ENCODE measurements at places on chromosomes 1 and 21. TPM values are rescaled to one million over a fixed set of nuclear protein-coding genes. Genes with fewer than 3 reads are reported as not detected.

The LEFTY2 gene
- total RNA-seq: not detected

The WNT3A gene
- total RNA-seq: not detected

The TRIM17 gene
- total RNA-seq: 0.47 TPM

The CHIT1 gene
- 1.0 TPM for total RNA-seq

The HAO2 gene
- total RNA-seq: not detected

The TNFRSF4 gene
- total RNA-seq: 127 TPM

The NLRP3 gene
- 9.2 TPM for total RNA-seq

The S100A1 gene
- total RNA-seq: not detected

DNA sequence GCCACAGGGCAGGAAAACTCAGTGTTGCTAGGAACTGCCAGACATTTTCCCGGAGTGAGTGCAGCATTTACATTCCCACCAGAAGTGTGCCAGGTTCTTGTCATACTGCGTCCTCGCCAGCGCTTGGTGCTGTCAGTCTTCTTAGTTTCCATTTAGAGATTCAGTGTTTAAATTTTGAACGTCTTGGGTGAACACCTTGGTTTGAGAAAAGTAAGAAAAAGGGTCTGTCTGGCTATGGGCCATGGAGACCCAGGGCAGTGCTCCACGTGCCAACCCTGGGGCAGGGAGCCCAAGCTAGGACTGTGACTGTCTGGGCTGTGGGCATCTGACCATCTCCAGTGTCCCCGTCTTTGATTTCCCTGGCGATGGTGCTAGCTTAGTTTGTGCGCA is 16.0 kb downstream of the IBA57 start:
- H3K4me3 ChIP-seq: no peak overlapping the region
- no peak overlapping the region for H3K27ac ChIP-seq
- H3K36me3 ChIP-seq: no peaks in the 10 kb centered on the region
- no peaks in the 10 kb centered on the region for H3K27me3 ChIP-seq
- peaks cover 7% of the 10 kb centered on the region for H3K4me1 ChIP-seq

GRCh38 chr1:244796719-244797406 is 38.6 kb upstream of the COX20 start:
- peaks cover 5% of the 10 kb centered on the region for H3K27me3 ChIP-seq
- H3K36me3 ChIP-seq: no peaks in the 10 kb centered on the region
- H3K4me1 ChIP-seq: peaks cover 5% of the 10 kb centered on the region

GRCh38 chr1:55382806-55383305 is 167.7 kb upstream of the USP24 start:
- H3K4me1 ChIP-seq: peaks cover 9% of the 10 kb centered on the region
- no peak overlapping the region for H3K4me3 ChIP-seq
- no peaks in the 10 kb centered on the region for H3K27me3 ChIP-seq
- H3K27ac ChIP-seq: peak overlapping the region; percentile 59

GRCh38 chr1:25355841-25356395 is 17.8 kb downstream of the TMEM50A start:
- DNase-seq: no peak
- no peaks in the 10 kb centered on the region for H3K27me3 ChIP-seq
- peak overlapping the region; percentile 56 for H3K4me3 ChIP-seq
- peaks cover 20% of the 10 kb centered on the region for H3K4me1 ChIP-seq
- H3K27ac ChIP-seq: peak overlapping the region; percentile 92
- H3K36me3 ChIP-seq: peaks cover 9% of the 10 kb centered on the region

DNA sequence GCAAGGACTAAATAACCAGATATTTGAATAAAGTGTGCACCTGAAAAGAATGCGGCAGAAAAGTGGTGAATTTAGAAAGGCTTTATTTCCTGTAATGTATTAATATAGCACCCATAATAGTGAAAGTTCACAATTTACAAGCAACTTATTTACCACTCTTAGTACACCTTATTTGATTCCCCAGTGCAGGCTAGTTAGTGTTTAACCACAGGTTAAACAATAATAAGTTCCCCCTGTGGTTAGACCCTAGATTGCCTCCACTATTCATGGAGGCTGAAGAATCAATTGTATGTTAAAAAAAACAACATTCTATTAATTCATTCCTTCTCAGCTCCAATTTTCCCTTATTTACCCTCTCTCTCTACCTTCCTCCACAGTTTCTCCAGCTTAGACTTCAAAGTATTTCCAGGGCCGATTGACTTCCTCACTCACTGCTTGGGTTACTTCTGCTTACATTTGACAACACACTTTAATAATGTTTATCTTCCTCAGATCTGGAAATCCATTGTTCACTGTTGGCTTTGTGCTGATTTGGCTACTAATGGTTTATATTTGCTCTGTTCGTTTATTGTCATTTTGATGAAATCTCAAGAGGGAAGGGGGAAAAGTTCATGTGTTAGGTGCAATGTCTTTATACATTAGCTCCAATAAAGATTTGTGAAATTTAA is 796.3 kb downstream of the BRINP3 start:
- H3K27ac ChIP-seq: no peak overlapping the region
- H3K36me3 ChIP-seq: no peaks in the 10 kb centered on the region
- H3K4me1 ChIP-seq: no peaks in the 10 kb centered on the region
- no peaks in the 10 kb centered on the region for H3K27me3 ChIP-seq
- DNase-seq: no peak

DNA sequence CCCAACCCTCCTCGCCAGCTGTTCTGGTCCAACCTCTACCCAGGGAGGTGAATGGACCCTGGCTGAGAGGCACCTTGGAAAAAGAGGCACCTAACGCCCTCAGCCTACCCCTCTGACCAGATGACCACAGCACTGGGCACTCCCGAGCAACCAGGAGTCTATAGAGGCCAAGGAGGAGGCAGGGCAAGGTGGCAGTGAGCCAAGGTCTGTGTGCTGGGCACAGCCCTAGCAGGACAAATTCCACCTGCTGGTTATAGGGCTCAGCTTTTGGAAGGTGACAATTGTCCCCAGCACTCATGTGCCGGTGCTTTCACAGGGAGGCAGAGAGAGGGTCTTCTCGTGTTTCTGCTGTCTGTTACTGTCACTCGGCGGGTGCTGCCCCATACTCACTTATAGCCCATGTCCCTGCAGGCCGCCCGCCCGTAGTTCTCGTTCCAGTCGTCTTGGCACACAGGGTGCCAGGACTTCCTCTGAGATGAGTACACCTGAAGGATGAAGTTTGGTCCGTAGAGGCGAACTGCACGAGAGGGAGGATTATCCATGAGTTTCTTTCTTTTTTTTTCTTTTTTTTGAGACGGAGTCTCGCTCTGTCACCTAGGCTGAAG is 27.8 kb downstream of the TMPRSS2 start:
- H3K4me3 ChIP-seq: no peak overlapping the region
- no peak for DNase-seq
- H3K36me3 ChIP-seq: no peaks in the 10 kb centered on the region

GRCh38 chr21:32812035-32812434 is 40.5 kb upstream of the PAXBP1 start:
- no peak overlapping the region for H3K27ac ChIP-seq
- H3K4me3 ChIP-seq: no peak overlapping the region
- H3K4me1 ChIP-seq: peaks cover 5% of the 10 kb centered on the region

DNA sequence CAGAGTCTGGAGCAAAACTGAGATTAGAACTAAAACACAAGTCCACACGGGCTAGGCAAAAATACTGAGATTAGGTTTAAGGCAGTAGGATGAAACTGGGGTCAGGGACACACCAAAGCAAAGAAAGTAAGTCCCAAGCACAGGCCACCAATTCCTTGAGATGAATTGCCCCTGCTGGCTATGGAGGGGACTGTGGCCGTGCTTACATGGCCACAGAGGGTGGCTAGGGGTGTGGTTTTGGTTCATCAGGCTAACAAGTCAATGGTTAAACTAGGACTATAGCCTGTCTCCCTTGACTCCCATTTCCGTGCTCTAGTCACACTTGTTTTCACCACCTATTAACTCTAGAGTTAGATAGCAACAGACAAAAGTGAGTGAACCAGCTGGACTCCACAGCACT is 394.8 kb downstream of the PBX1 start:
- H3K36me3 ChIP-seq: no peaks in the 10 kb centered on the region
- H3K4me1 ChIP-seq: no peaks in the 10 kb centered on the region
- H3K27ac ChIP-seq: no peak overlapping the region
- H3K4me3 ChIP-seq: no peak overlapping the region
- DNase-seq: no peak

- H3K27me3 ChIP-seq: no peaks in the 10 kb centered on the region
- H3K36me3 ChIP-seq: peaks cover 4% of the 10 kb centered on the region
- no peaks in the 10 kb centered on the region for H3K4me1 ChIP-seq
- H3K4me3 ChIP-seq: no peak overlapping the region
These were observed 146.6 kb downstream of the TLR5 start for GRCh38 chr1:222996310-222996975.

GRCh38 chr1:82867781-82868180 is 1067.0 kb downstream of the ADGRL2 start:
- DNase-seq: no peak
- no peak overlapping the region for H3K27ac ChIP-seq
- no peaks in the 10 kb centered on the region for H3K27me3 ChIP-seq
- H3K4me1 ChIP-seq: no peaks in the 10 kb centered on the region

- H3K4me3 ChIP-seq: no peak overlapping the region
- H3K4me1 ChIP-seq: peaks cover 7% of the 10 kb centered on the region
- H3K27me3 ChIP-seq: peaks cover 29% of the 10 kb centered on the region
- DNase-seq: no peak
These were observed 94.0 kb downstream of the DMRTB1 start for GRCh38 chr1:53552981-53553733.

- no peak for DNase-seq
- H3K27ac ChIP-seq: peak overlapping the region; percentile 4
- H3K36me3 ChIP-seq: peaks cover 6% of the 10 kb centered on the region
- H3K4me3 ChIP-seq: no peak overlapping the region
- H3K4me1 ChIP-seq: peaks cover 23% of the 10 kb centered on the region
These were observed 213.4 kb downstream of the DISC1 start for GRCh38 chr1:231839999-231840398.

DNA sequence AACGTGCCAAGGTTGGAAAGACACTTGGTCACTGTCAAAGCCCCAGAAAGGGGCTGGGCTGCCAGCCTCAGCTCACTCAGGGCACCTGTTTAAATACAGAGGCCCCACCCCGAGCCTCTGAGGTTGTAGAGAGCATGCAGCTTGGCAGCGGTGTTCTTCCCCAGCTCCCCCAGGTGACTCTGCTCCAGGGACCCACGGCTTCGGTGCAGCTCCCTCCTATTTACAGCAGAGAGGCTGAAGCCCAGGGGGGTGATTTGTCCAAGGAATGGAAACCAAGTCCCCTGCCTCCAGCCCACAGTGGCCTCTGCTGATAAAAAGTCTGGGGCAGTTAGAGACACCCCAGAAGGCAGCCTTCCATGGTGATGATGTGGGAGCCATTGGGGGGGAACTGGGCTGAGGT is 9.1 kb upstream of the C1QA start:
- H3K36me3 ChIP-seq: no peaks in the 10 kb centered on the region
- H3K4me3 ChIP-seq: no peak overlapping the region
- DNase-seq: no peak
- peaks cover 2% of the 10 kb centered on the region for H3K4me1 ChIP-seq
- H3K27me3 ChIP-seq: peaks cover 82% of the 10 kb centered on the region

DNA sequence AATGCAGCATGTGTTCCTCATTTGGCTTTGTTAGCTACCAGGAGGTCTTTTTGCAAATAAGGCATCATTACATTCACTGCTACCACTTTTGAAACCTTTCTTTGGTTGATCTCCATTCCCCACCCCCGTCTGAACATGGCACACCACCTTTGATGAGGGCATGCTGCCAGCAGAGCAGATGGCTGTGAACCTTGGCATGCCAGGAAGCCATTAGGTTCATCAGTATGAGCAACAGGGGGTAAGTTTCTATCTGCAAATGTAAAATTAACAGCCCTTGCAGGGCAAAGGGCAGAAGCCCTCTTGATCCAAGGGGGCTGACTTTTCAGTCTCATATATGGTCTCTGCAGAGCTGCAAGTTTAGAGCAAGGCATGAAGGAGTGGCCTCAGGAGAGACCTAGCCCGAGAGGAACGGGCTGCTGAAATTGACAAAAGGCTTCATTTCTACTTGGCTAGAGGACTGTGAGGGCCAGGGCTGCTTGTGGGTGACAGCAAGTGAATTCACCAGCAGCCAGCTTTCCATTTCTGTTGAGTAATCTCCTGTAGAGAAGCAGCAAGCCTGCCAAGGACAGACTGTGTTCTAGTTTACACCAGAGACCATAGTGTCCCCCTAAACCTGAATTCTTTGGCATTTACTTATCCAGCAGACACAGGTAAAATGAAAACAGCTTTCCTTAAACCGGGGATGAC is 127.9 kb downstream of the ZNF326 start:
- no peak for DNase-seq
- no peaks in the 10 kb centered on the region for H3K4me1 ChIP-seq
- no peaks in the 10 kb centered on the region for H3K36me3 ChIP-seq
- H3K4me3 ChIP-seq: no peak overlapping the region

GRCh38 chr1:9293533-9294404 is 1.1 kb downstream of the SPSB1 start:
- no peak overlapping the region for H3K27ac ChIP-seq
- H3K36me3 ChIP-seq: no peaks in the 10 kb centered on the region
- H3K4me3 ChIP-seq: no peak overlapping the region
- peaks cover 23% of the 10 kb centered on the region for H3K4me1 ChIP-seq
- no peaks in the 10 kb centered on the region for H3K27me3 ChIP-seq

DNA sequence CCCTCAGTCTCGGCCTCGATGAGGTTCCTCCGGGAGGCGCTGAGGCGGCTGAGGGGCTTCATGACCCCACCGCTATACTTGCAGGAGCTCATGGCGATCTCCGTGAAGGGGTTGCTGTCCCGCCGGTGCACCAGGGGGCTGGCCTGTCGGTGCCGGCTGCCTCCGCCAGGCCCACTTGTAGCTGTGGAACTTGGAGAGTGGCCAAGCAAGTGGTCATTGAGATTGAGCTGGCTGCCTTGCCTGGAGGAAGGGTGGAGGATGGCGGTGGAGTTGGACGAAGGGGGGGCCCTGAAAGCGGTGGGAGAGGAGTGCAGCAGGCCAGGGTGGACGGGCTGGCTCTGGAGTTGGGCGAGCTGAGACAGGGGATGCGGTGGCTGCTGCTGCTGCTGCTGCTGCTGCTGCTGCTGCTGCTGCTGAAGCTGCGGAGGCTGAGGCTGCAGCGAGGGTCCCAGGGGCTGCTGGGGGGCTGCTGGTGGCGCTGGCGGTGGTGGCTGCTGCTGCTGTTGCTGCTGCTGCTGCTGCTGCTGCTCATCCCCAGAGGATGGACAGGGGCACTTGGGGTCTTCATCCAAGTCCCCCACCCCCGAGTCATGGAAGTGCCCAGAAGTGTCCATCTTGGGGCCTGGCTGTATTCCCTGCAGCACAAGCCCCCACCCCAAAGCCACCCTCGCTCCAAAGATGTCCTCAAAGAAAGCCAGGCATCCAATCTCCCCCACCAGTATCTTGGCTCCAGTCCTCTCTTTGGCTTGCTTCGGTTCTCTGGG is 548 bp downstream of the KCNN3 start:
- DNase-seq: no peak
- H3K4me3 ChIP-seq: peak overlapping the region; percentile 50
- peaks cover 90% of the 10 kb centered on the region for H3K27me3 ChIP-seq
- peak overlapping the region; percentile 57 for H3K27ac ChIP-seq
- peaks cover 4% of the 10 kb centered on the region for H3K36me3 ChIP-seq
- H3K4me1 ChIP-seq: peaks cover 21% of the 10 kb centered on the region

- H3K4me1 ChIP-seq: peaks cover 17% of the 10 kb centered on the region
- no peak overlapping the region for H3K4me3 ChIP-seq
- peaks cover 16% of the 10 kb centered on the region for H3K27me3 ChIP-seq
- H3K27ac ChIP-seq: no peak overlapping the region
- DNase-seq: no peak
These were observed 61.5 kb upstream of the LYST start for GRCh38 chr1:235928197-235928596.
